NCI-H1436 treated with DMSO at 0.1 percent for 48 hours (cell line): ENCODE measurements at places on chromosomes 1 and 21.

DNA sequence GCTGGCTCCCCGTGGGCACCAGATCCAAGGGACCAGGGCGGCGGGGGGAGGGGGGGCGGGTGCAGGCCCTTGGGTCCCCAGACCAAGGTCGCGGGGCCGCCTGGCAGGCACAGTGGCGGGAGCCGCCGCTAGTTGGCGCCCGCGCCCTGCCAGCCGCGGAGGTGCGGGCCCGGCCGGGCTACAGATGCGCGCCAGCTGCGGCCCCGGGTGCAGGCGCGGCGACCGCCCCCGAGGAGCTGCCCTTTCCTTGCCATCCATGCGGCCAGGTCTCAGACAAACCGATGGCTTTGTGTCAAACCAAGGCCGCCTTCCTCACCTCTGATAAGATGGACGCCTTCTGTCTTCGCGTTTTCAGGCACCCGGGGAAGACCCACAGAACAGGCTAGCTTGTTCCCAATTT is 2.2 kb upstream of the RUNX3 start:
- no peak for DNase-seq

GRCh38 chr21:42426424-42426823 is 22.7 kb downstream of the UBASH3A start:
- DNase-seq: no peak

DNA sequence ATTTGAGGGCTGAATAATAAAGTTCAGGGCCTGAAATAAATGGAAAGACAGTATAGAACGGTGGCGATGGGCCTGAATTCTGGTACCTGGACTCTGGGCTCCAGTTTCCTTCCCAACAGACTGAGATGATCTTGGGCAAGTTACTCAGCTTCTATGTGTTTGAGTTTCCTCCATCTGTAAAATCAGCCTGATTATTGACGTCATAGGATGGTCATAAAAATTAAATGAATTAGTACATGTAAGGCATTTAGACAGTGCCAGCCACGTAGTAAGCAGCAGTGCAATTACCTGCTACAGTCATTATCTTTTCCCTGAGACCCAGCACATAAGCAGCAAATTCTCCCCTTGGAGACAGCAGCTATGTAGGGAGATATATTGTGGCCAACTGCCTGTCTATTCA is 260.9 kb downstream of the NTNG1 start:
- no peak for DNase-seq

DNA sequence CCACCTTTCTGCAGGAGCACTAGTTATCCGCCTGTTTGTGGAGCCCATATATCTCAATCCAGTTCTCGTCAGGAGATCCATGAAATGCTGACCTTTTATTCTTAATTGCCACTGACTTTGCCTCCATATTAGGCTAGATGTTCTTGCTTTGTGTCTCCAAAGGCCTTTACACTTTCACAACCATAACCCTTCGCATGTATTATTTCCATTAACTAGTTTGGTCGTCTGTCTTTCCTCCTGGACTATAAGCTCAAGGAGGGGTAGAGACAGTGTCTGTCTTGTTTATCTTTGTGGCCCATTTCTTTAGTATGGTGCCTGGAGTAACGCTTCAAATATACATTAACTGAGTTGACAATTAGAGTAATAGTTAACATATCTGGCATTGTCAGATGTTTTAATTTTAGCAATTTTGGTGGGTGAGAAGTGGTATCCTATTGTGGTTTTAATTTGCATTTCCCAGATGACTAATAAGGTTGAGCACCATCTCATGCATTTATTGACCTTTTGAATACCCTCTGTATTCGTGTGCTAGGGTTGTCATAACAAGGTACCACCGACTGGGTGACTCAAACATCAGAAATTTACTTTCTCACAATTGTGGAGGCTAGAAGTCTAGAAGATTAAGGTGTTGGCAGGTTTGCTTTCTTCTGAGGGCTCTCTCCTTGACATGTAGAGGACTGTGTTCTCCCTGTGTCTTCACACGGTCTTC is 21.7 kb upstream of the IL12RB2 start:
- no peak for DNase-seq

GRCh38 chr21:44471996-44472395 is 16.7 kb downstream of the LRRC3 start:
- no peak for DNase-seq

DNA sequence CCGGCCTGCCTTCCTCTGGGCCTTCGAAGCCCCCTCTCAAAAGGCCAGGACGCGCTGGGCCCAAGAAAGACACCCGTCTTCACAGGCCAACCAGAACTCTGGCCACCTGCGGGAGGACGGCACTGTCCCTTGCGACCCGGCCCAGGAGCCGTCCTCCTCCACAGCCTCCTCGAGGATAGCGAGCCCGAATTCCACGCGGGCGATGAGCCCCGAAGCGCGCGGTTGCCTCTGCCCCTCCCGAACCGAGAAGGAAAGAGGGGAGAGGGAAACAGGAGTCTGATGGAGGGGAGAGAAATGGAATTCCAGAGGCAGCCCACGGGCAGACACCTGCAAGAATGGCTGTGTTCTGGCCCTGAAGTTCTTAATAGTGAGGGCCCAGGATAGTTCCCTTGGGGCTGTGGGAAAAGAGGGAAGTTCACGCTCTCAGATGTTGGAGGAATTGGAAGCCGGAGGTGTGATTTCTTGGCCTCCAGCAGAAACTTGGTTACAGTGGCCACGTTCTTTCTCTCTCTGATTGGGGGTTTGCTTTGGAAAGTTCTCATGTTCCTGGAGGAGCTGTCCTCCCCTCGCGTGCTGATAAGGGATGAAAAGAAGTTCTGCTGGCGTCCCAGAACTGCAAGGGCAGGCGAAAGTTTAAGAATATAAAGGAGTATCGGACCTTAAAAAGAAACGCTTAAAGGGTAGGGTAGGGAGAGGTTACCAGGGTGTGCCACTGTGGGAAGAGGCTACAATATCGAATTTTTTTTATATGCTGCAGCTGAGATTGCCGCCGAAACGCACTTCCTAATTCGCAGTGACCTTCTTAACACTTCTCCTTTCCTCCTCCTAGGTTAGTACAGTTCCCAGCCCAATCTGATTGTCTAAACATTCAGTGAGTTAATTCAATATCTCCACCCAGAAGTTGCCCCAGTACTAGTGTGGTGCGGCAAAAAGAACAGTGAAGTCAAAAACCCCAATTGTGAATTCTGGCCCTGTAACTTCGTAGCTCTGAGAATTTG is 5.8 kb upstream of the SLC44A5 start:
- no peak for DNase-seq

GRCh38 chr1:19007491-19008441 is 51.3 kb upstream of the IFFO2 start:
- no peak for DNase-seq

GRCh38 chr1:18032172-18032859 is 75.3 kb upstream of the IGSF21 start:
- peak; percentile 90 for DNase-seq

DNA sequence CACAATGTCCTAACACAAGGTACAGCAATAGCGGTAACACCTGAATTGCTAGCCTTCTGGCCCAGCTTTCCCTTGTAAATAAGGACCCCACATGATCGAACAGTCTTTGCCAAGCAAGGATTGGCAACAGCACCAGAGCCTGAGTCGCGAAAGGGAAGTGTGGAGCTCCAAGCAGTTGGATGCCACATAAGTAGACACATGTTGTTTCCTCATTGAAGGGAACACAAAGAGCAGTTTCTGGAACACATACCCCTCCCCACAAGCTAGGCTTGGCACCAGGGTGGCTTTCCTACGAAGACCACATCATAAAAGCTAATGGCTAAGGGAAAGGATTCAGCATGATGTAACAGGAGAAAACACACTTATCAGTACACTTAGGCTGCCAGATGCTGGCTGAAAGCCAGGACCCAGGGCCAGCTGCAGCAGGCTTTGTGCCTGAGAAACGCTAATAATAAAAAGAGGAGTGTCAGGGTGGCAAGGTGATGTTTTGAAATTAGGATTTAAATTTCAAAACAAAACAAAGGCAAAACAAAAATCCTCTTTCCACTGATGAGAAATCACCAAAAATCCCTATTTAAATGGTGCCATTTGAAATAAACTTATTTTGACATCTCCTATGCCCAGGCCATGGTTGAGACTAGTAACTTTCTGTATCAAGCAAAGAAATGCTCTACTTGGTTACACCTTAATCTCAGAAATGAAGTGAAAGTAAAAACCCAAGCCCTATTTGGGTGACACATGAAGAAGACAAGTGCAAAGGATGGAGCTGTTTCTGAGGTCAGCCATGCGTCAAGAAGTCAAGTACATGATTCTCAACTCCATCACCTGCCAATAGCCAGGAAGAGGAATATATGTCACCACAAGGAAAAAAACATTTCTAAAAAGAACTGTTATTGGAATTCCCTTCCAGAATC is 11.9 kb upstream of the CPLANE2 start:
- DNase-seq: peak; percentile 95

DNA sequence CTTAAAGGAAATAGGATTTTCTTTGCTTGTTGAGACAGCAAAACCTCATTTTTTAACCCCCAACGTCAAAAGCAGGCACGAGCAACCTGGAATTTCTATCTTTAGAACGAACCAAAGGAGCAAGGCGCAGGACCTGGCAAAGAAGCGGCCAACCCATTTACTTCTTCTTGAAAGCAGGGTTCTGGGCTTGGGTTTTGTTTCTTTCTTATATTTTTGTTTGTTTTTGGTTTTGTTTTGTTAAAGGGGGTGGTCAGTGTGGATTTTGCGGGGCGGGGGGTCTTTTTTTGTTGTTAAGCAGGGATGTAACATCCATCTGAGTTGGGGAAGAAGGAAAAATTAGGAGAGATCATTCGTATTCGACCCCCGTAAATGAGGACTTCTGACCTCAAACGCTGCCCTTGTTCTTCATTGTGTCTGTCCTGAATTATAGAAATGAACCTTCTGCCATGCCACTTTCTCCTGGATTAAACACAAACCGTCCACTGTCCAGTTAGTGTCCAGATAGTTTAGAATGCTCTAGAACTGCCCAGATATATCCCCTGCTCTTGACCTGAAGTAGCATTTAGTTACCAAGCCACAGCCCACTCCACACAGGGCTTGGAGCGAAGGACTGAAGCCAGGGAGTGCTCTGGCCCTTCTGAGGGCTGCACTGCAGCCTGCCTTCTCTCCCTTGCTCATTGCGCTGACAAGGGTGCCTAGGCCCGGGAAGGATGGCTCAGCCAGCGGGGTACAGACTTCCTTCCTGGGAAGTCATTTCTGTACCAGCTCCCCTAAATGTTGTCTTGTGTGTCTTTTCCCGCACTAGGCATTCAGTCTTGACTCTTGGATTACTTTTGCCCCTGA is 909 bp upstream of the APP start:
- no peak for DNase-seq

- DNase-seq: no peak
These were observed 297.0 kb downstream of the GPATCH2 start for GRCh38 chr1:217333939-217334338.

DNA sequence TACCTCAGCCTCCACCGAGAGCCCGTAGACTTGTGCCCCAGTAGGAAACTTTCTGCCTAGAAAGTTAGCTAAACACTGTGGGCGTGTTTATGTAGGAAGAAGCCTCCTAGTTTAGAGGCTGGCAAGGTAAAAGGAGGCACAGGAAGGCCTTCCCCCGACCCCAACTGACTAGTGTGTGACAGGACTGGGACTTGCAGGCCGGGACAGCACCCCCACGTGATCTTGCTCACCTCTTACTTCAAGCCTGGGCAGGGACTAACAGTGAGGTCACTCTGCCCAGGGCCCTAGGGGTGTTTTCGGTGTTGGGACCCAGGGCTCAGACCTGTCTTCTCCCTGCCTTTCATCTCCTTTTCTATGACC is 392 bp upstream of the TAGLN2 start:
- DNase-seq: no peak

DNA sequence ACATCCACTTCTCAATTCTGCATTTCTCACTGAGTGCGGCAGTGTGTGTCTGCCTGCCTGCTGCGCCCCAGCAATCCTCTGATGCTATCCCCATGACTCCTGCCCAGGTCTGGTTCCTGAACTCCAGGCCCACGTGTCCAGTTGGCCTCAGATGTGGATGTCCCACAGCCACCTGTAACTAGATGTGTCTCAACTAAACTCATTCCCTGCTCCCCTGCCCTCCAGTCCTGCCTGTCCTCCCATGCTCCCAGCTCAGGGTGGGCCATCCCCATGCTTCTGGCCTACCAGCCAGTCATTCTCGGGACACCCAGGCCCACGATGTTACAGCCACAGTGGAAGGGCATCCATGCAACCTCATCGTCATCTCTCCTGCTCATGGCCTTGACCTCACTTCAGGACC is 76.8 kb downstream of the STUM start:
- no peak for DNase-seq

GRCh38 chr1:167880580-167881021 is 33.3 kb downstream of the ADCY10 start:
- DNase-seq: no peak

DNA sequence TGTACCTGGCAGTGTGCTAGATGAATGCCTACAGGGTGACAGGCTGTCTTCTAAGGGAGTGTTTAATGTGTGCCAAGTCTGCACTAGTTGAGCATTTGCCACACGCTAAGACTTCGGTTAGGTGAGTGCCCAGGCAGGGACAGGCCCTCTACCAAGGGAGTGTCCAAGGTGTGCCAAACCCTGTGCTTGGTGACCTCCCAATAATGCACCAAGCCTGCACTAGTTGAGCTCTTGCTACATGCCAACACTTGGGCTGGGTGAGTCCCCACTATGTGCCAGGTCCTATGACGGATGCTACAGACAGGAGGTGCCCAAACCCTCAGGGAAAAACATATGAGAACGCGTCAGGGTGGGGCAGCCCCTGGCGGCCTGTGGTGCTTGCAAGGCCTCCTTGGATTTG is 10.8 kb downstream of the SLC6A9 start:
- DNase-seq: no peak

GRCh38 chr1:53380296-53380695 is 52.4 kb upstream of the LRP8 start:
- no peak for DNase-seq

GRCh38 chr1:110190282-110190929 is 19.7 kb upstream of the KCNC4 start:
- DNase-seq: no peak

- no peak for DNase-seq
These were observed 109.1 kb downstream of the HHAT start for GRCh38 chr1:210437781-210438180.

GRCh38 chr1:3477241-3477995 is 23.0 kb downstream of the ARHGEF16 start:
- DNase-seq: no peak

DNA sequence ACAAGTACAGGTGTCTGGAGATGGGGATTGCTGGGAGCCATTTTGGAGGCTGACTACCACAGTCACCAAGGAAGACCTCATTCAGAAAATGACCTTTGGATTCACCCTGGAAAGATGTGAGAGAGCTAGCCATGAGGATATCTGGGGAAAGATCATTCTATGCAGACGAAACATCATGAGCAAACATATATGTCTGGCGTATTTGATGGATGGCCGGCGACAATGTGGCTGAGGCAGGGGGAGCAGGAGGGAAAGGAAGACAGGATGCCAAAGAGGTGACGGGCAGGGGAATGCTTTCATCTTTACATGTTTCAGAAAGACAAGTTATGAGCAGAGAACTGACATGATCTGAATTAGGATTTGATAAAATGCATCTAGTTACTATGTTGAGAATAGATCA is 61.5 kb upstream of the SOX13 start:
- no peak for DNase-seq

GRCh38 chr1:24379733-24380315 is 33.8 kb downstream of the STPG1 start:
- DNase-seq: no peak

- DNase-seq: no peak
These were observed 12.4 kb downstream of the GPBP1L1 start for GRCh38 chr1:45673956-45674355.

- no peak for DNase-seq
These were observed 31.4 kb upstream of the LMX1A start for GRCh38 chr1:165387961-165388360.
